GM13976 (cell line): ENCODE measurements at places on chromosomes 1 and 21.

GRCh38 chr1:109198043-109198695, 15.5 kb upstream of the SARS1 start:
- DNase-seq: no peak

GRCh38 chr1:11397151-11397901, 81.6 kb upstream of the DISP3 start:
- DNase-seq: no peak

- DNase-seq: peak; percentile 52
Observed at GRCh38 chr1:226569879-226570547, 21.4 kb downstream of the STUM start.

GRCh38 chr1:151377150-151377884, 4.8 kb upstream of the SELENBP1 start:
- no peak for DNase-seq

GRCh38 chr1:172321451-172321850, 99.0 kb upstream of the C1orf105 start:
- DNase-seq: no peak
